ENCODE measurements at places on chromosomes 1 and 21. TPM values are rescaled to one million over a fixed set of nuclear protein-coding genes. Genes with fewer than 3 reads are reported as not detected.

AMY1B gene
- total RNA-seq, result not detected

MUL1 gene
- total RNA-seq, result 24.6 TPM

NBPF14 gene
- 96.2 TPM for total RNA-seq

LIX1L gene
- 31.7 TPM for total RNA-seq

ERMAP gene
- total RNA-seq, result 13.1 TPM

CFHR3 gene
- not detected for total RNA-seq

HES3 gene
- not detected for total RNA-seq

ZBTB7B gene
- total RNA-seq, result 55.7 TPM

SHE gene
- not detected for total RNA-seq

VCAM1 gene
- total RNA-seq, result not detected

SH3BP5L gene
- 36.5 TPM for total RNA-seq

C1orf74 gene
- total RNA-seq, result 4.1 TPM

GBP7 gene
- total RNA-seq, result not detected

MAN1C1 gene
- 0.89 TPM for total RNA-seq

IGSF3 gene
- 0.49 TPM for total RNA-seq

PKNOX1 gene
- total RNA-seq, result 25.3 TPM

HES5 gene
- total RNA-seq, result not detected

SPRR2G gene
- not detected for total RNA-seq

KRTAP6-1 gene
- total RNA-seq, result not detected

LCE2C gene
- not detected for total RNA-seq

MAP10 gene
- 1.9 TPM for total RNA-seq

SPATA1 gene
- 8.6 TPM for total RNA-seq

CRP gene
- total RNA-seq, result not detected

ODR4 gene
- 17.2 TPM for total RNA-seq

SLC25A34 gene
- 7.0 TPM for total RNA-seq

F5 gene
- total RNA-seq, result 0.27 TPM

PCP4L1 gene
- 0.22 TPM for total RNA-seq

Data from B cell (primary cell).